ENCODE measurements at places on chromosomes 1 and 21.

GRCh38 chr1:218425647-218426342 is 80.7 kb downstream of the TGFB2 start:
- DNase-seq = no peak

GRCh38 chr1:214341932-214342331 is 61.0 kb downstream of the SMYD2 start:
- DNase-seq = no peak

- peak; percentile 20 for DNase-seq
These were observed 36.7 kb upstream of the FAM163A start for GRCh38 chr1:179706339-179706941.

- DNase-seq = no peak
These were observed 633.9 kb upstream of the PTBP2 start for GRCh38 chr1:96087719-96088118.

GRCh38 chr1:242800521-242800920 is 276.0 kb upstream of the PLD5 start:
- DNase-seq = no peak

GRCh38 chr1:5779608-5780323 is 212.5 kb downstream of the NPHP4 start:
- DNase-seq = no peak

DNA sequence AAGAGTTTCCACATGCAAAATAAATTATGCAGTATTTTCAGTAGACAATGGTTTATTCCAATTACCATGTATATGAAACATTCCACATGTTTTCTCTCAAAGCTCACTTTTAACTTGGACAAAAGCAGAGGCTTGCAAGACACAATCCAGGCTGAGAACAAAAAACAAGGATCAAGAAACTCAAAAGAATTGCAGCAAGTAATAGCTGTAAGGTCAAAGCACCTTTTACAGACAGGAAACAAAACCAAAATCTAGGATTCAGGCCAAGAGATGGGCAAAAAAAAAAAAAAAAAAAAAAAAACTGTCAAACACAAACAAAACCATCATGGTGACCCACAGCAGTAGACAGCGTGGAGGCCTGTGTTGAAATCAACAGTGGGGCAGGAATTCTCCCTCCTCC is 9.3 kb downstream of the RGS1 start:
- DNase-seq = no peak

DNA sequence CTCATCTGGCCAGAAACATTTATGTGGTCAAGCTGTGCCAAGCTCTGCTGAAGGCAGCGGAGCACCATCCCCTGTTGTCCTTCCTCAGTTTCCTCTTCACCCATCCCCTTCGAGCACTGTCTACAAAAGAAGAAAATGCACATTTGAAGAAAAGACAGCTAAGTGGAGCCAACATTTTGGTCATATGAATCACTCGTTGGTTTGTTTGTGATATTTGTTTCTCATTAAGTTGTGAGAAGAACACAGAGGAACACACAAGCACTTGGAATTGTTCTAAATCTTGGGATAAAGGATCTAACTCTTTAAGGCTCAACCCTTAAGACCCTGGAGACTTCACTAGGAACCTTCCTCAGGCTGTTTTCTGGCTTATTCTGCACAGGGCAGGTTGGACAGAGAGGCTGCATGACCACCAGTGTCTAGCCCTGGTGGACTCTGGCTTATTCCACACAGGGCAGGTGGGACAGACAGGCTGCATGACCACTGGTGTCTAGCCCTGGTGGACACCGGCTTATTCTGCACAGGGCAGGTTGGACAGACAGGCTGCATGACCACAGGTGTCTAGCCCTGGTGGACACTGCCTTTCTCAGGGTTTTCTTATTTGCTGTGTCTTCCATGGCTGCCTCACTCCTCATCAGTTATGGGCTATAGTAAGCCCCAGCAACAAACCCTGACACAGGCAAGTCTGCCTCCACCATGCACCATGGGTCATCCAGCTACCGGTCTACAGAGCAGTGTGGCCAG is 35.3 kb upstream of the COL6A2 start:
- no peak for DNase-seq

DNA sequence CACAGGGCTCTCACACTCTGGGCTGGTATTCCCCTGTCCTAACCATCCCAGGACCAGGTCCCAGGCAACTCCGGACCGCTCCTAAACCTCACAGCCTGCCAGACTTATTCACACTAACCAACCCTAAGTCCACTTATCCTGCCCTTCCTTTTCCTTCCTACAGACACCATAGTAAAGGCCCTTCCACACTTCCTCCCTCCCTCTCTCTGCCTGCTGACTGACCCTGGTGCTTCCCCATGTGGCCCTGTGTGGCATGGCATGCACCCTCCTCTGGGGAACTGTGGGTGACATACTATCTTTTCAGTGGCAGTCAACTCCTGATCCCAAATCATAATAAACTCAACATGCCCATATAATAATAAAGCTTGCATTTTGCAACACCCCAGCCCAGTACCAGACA is 155.1 kb upstream of the DNAH14 start:
- DNase-seq = no peak

- DNase-seq = no peak
These were observed 698 bp upstream of the UCK2 start for GRCh38 chr1:165826565-165827267.

GRCh38 chr1:200732438-200732837 is 6.3 kb upstream of the CAMSAP2 start:
- DNase-seq = no peak

GRCh38 chr21:27477296-27477695 is 510.4 kb upstream of the ADAMTS5 start:
- no peak for DNase-seq

- DNase-seq = no peak
These were observed 23.5 kb upstream of the C1QA start for GRCh38 chr1:22612671-22613571.

- no peak for DNase-seq
These were observed 34.0 kb downstream of the MAP3K7CL start for GRCh38 chr21:29164323-29164942.

- DNase-seq = no peak
These were observed 125.4 kb upstream of the TMEM51 start for GRCh38 chr1:15028102-15028501.

DNA sequence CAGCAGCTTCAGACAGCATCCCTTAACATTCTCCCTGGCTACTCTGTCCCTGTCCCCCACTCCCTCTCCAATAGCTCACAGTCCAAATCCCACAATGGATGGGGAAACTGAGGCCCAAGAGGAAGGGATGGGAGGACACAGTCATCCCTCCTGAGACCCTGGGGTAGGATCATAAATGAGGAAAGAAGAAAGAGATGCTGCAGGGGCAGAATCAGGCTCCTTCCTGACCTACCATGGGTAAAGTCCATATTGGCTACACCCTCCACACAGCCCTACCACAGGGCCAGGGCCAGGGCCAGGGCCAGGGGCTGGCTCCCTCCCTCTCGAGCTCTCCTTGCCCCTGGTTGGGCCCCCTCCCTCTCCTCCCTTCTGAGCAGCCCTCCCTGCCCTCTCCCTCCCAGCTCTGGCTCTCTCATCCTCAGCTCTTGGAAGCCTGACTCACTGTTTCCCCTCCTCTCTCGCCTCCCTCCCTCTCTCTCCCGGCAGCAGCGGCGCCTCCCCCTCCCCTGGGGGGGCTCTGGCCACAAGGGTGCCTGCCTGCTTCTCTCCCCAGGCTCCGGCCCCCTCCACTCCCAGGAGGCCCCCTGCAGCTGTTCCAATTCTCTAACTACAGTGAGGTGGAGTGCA is 4.9 kb downstream of the AHDC1 start:
- DNase-seq = peak; percentile 45

DNA sequence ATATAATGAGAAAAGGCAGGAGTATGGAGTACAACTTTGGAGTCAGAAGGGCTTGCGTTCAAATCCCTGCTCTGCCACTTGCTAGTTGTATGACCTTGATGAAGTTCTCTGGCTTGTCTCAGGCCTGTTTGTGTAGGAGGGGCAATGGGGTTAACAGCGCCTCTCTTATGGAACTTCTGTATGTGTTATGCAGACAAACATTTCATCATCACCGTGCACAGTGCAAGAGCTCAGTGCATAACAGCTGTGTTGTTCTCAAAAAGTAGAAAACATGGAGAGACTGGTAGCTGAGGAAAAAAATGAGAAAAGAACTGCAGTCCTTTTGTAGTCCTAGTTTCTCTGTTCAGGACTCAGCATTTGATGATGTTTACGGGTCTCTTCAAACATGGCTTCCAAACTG is 10.4 kb upstream of the ZNF648 start:
- DNase-seq = no peak

- DNase-seq = no peak
These were observed 153.3 kb downstream of the PTPRU start for GRCh38 chr1:29389533-29390041.

DNA sequence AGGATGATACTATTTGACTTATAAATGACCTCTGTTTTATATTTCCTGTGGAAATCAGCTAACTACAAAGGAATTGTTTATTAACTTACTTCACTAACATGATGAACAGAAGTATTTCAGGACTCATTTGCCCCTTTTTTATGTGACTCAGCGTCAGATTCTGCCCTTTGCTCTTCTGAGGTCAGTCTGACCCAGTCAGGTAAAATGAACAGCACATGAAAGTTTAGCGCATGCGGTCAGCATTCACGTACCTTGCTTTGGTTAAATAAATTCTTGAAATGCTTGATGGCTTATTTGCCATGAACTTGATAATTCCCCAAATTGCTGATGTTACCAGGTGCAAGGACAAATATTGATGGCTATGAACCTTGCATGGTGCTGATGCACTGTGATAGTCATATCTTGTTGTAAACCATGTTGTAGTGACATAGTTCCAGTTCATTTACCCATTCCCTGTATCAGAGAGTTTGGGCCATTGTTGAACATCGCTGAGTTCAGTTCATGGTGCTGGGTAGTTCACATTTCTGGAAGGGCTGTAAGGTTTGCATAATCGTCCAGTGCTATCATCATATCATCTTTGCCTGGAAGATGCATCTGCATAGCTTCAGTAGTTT is 133.4 kb downstream of the NFIA start:
- DNase-seq = no peak

GRCh38 chr1:234928642-234929041 is 200.0 kb downstream of the TOMM20 start:
- no peak for DNase-seq
